Stimulated activated CD8-positive, alpha-beta memory T cell treated with anti-CD3 and anti-CD28 coated beads, Interleukin-7, amount 100 ng/mL, for 1 hour (primary cell): ENCODE measurements at places on chromosomes 2 and 18.

- peak; percentile 95 for DNase-seq
Measured at GRCh38 chr18:35290094-35290735, at the start of gene ZSCAN30. ZSCAN30 (minus strand) TSS chr18:35290229; CDS start chr18:35264352, 25,877 bp downstream.

DNA sequence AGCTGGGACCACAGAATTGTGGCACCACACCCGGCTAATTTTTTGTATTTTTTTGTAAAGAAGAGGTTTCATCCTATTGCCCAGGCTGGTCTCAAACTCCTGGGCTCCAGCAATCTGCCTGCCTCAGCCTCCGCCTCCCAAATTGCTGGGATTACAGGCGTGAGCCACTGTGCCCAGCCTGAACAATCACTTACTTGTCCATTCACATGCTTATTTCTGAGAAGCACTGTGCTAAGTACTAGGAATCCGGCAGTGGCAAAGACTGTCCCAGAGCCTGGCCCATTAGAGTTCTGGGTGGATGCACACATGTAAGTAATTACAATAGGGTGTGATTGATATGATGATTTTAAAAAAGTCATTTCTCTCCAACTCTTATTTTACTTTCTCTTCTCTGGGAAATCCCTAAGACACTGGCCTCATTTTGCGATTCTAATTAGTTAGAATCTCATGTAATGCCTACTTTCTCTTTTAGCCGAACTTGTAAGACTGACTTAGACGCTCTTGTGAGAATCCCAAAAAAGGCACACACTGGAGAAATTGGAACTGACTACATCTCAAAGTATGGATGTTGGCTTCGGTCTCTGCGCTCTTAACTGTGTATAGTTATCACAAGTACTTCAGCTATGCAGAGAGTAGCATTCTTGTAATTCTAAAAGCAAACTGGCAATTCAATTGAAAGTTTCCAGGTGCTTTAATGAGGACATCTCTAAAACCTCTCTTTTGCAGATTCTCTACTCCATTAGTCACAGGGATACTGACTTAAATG lies 567.7 kb downstream of the DCC start:
- no peak for DNase-seq

GRCh38 chr18:70684821-70685220 lies 396.0 kb downstream of the SOCS6 start:
- DNase-seq = no peak

GRCh38 chr2:204776781-204777559 lies 231.7 kb downstream of the PARD3B start:
- no peak for DNase-seq

GRCh38 chr2:187783446-187783845 lies 229.2 kb upstream of the TFPI start:
- no peak for DNase-seq

DNA sequence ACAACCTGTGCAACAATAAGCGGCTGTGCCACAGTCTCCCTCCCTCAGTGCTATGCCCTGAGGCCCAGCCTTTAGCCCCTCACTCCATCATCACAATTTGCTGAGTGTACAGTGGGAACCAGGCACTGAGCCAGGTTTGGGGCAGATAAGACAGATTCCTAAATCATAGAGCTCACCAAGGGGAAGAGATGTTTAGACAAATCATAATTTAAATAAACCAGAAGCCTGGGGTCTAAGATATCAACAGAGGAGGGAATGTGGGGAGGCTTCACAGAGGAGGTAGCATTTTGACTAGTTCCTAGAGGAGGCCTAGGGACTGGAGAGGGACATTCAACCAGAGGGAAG lies 139.3 kb upstream of the EPAS1 start:
- DNase-seq = no peak

- no peak for DNase-seq
Measured at GRCh38 chr2:125398738-125399524, 1257.0 kb upstream of the GYPC start.

DNA sequence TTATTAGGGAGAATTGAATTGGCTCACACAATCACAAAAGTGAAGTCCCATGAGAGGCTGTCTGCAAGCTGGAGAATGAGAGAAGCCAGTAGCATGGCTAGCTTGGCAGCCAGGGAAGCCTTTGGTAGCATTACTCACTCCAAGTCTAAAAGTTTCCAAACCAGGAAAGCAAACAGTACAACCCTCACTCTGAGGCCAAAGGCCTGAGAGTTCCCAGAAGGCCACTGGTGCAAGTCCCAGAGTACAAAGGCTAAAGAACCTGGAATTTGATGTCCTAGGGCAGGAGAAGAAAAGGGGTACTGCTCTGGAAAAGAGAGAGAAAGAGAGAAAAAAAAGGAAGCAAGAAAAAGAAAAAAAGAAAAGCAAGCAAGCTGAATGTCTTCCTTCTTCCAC lies 318.2 kb downstream of the RND3 start:
- no peak for DNase-seq

- DNase-seq = no peak
Measured at GRCh38 chr2:16620590-16620989, 45.0 kb downstream of the CYRIA start.

DNA sequence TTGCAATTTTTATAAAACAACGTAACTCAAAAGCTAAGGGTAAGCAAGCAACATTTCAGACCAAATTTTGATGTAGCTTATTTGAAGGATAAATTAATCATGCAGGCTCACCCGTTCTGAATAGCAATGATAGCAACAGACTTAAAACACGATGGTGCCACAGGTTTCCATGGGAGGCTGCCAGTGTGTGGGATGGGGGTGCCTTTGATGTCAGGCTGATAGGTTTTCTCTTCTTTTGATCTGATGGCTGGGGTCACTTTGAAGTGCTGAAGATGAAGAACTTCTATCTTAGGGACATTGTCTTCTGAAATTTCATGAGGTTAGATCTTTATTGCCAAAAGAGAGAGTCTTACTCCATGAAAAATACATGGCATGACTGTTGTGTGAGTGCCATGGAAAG lies 206.8 kb downstream of the LPIN1 start:
- no peak for DNase-seq

GRCh38 chr18:67301592-67301991 lies 214.9 kb downstream of the DSEL start:
- no peak for DNase-seq

DNA sequence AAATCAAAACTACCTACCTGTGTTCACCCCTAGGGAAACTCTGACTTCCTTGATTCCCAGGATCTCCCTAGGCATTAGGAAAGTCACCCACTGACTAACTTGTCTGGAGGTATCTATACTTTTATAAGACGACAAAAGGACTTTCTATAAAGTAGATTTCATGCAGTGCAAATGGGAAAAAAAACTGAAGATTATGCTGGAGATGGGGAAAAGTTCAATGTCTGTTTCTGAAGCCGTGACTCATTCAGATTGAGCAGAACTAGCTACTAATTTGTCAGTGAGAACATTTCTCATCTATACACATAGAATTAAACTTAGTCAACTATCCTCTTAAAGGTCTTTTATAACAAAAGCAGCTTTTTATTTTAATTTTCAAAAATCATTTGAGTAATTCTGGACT lies 6.0 kb downstream of the SEPTIN10 start:
- no peak for DNase-seq

DNA sequence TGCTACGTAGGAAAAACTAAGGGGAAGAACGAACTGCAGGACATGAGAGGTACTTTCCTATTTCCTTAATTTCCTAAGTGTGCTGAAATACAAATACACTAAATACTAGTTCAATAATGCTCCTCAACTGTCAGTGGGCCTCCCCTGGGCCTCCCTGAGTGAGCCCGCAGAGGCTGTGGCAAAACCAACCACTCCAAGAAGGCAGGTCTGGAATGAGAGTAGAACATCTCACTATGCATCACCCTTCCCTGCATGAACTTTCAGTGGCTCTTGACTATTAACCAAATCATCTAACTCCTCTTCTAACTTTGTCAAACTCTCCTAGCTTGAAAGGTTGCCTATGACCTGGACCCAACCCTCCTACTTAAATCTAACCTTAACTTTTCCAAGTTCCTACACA lies 84.6 kb downstream of the THADA start:
- DNase-seq = no peak

- no peak for DNase-seq
Measured at GRCh38 chr2:74239346-74239745, 40.9 kb downstream of the MTHFD2 start.

GRCh38 chr18:49400398-49401072 lies 59.9 kb downstream of the DYM start:
- no peak for DNase-seq

DNA sequence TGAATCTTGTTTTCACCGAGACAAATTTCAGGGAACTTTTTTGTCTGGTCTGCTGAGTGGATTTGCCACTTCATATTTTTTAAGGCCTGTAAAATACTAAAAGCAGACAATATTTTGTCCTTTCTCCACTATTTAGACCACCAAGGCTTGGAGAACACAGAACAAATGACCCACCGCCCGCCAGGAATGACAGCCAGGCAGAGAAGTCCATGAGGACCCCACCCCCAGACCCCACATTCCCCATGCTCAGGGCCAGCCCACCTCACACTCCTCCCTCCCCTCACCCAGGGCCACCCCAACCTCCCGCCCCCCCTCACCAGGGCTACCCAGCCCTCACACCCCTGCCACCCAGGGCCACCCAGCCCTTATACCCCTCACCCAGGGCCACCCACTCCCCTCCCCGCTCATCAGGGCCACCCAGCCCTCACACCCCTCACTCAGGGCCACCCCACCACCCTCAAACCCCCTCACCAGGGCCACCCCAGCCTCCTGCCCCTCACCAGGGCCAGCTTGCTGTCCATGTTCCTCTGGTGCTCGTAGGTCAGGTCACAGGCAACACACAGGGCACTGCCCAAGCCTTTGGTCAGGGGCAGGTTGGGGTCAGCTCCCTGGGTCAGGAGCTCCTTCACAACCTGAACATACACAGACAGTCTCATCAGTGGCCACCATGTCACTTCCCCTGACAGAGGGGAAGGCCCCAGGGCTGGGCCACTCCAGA lies 50.6 kb downstream of the ANKMY1 start:
- DNase-seq = no peak

DNA sequence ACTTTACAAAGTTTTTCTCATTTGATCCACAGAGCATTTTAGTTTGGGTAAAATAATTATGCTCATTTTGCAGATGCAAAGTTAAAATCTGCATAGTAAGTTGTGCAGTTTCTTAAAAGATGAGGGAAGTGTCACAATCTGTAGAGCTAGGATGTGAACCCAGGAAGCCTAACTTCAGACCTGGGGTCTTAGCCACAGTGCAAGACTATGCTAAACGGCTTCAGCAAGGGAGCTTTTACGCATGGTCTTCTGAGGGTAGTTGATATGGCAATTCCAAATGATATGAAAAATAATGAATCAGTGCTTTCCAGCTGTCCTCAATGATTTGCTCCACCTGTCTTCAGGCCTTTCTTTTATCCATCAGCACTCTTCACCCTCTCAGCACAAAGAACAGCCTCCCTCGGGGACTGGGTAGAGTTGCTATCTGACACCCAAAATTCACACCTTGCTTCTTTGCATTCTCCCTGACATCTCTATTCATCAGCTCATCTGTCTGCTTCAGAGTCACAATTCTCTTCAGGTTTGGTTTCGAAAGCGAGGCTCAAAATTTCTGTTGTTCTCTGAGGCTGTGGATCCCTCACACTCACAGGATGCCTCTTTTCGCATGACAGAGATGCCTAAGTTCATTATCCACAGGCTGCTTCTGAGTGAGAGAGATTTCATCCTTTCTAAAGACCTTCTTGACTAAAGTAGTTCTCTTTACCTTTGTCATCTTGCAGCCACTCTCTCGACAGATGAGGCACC lies 302.5 kb downstream of the NRXN1 start:
- DNase-seq = no peak

DNA sequence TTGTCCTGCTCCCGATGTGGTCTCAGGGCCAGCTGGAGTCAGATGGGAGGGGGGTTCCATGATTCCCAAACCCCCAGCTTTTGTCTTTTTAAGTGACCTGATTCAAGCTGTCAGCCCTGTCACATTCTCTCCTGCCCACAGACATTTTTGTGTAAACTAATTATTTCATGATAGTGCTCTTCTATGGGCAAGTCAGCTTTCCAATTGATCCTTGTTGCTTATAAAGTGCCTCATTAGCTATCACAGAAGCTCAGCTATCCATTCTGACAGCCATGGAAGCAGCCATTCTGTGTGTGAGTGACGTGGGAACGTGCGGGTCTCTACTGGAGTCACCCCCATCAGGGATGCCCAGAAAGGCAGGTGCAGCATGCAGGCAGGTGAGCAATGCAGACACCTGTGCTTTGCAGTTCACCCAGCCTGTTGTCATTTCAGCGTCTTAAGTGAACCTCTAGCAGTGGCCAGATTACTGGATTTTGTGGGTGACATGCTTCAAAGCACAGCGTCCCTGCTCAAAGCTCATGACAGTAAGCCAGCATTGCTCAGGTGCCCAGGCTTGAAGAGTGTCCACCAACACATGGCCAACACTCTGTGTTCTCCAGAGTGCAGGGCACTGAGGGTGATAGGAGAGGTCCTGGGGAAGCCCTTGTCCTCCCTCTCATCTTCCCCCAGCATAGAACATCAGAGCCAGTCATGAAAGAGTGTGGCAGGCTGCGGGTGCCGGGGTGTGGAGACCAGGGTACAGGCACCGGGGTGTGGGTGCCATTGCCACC lies 162.1 kb upstream of the SH3BP4 start:
- DNase-seq = no peak

DNA sequence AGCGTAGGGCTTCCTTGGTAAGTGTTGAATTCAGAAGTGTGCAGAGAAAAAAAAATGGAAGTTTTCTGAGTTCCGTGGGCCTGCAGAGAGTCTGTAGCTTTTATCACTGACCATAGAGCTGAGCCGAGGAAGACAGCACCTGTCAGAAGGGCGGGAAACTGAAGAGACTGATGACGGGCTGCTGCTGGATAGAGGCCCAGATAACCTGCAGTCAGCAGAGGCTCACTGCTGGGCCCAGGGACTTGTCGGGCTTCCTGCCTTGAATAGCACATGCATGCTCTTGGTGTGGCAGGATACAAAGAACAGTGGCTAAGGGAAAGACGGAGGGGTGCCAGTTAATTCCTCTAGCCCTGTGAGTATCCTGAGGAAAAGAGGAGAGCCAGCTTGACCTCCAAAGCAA lies 166.4 kb downstream of the MGAT5 start:
- no peak for DNase-seq
